ENCODE measurements at places on chromosomes 2 and 18. TPM values are rescaled to one million over a fixed set of nuclear protein-coding genes. Genes with fewer than 3 reads are reported as not detected.

GRCh38 chr2:173299764-173300163 is 54.9 kb upstream of the CDCA7 start:
- no peaks in the 10 kb centered on the region for H3K27me3 ChIP-seq
- no peak overlapping the region for H3K27ac ChIP-seq
- no peaks in the 10 kb centered on the region for H3K4me1 ChIP-seq

- H3K27me3 ChIP-seq, result no peaks in the 10 kb centered on the region
- no peak overlapping the region for H3K27ac ChIP-seq
- H3K4me1 ChIP-seq, result no peaks in the 10 kb centered on the region
- no peaks in the 10 kb centered on the region for H3K36me3 ChIP-seq
- no peak overlapping the region for H3K4me3 ChIP-seq
Observed at GRCh38 chr2:63654959-63655358, 66.2 kb downstream of the MDH1 start.

GRCh38 chr2:61737841-61738240 is 116.0 kb downstream of the FAM161A start:
- H3K4me3 ChIP-seq, result no peak overlapping the region
- no peak overlapping the region for H3K27ac ChIP-seq
- H3K27me3 ChIP-seq, result no peaks in the 10 kb centered on the region
- H3K36me3 ChIP-seq, result no peaks in the 10 kb centered on the region

- no peak overlapping the region for H3K27ac ChIP-seq
- no peaks in the 10 kb centered on the region for H3K27me3 ChIP-seq
- H3K4me3 ChIP-seq, result no peak overlapping the region
Observed at GRCh38 chr2:84781942-84782716, 98.8 kb downstream of the TRABD2A start.

GRCh38 chr2:141027221-141027620 is 1103.6 kb downstream of the LRP1B start:
- no peak for DNase-seq
- no peak overlapping the region for H3K27ac ChIP-seq
- H3K36me3 ChIP-seq, result no peaks in the 10 kb centered on the region
- H3K4me1 ChIP-seq, result no peaks in the 10 kb centered on the region

GRCh38 chr2:109594246-109594885 is 19.4 kb downstream of the SEPTIN10 start:
- H3K36me3 ChIP-seq, result no peaks in the 10 kb centered on the region
- H3K4me3 ChIP-seq, result no peak overlapping the region
- DNase-seq, result no peak
- no peaks in the 10 kb centered on the region for H3K4me1 ChIP-seq

- H3K27ac ChIP-seq, result no peak overlapping the region
- DNase-seq, result no peak
- no peaks in the 10 kb centered on the region for H3K36me3 ChIP-seq
Observed at GRCh38 chr2:149902081-149902480, 314.5 kb upstream of the MMADHC start.

DNA sequence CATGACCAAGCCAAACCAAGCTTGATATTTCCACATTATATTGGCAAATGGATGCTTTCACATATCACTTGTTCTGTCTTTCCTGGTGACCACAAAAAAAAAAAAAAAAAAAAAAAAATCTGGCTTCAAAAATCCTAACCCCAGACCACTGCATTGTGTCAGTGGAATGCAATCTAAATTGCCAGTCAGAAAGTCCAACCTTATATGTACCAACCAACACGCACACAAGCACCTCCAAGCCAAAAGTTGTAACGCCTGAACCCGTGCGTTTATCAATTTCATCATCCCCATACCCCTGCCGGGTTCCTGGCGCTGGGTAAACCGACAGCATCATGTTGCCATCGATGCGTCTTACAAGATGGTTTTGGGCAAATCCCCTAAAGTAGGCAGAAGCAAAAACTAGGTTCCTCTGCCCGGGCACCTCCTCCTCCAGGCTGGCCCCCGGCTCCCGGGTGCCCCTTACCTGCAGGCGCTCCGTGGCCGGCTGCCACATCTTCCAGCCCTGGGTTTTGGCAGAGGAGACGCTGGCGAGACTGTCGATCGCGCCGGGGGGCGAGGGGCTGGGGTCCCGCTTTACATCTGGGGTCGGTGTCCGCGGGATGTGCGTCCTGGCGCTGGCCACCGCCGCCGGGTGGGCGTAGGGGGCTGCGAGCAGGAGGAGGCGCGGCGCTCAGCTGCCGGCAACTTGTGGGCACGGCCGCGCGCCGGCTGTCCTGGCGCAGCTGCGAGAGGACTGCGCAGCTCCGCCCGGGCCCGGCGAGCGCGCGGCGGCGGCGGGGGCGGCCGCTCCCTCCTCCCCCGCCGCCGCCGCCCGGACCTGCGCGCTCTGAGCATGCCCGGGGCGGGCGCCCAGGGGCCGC is at the start of gene PID1:
PID1 (minus strand) TSS at position 737 of the 860 bp plus-strand sequence; CDS start at position 493, 244 bp downstream.
- no peak for DNase-seq
- 0 out of 2 replicates have a peak within 1 kb of the TSS, but pooled peaks have one; percentile 44 for H3K27ac ChIP-seq
- peaks cover 12% of the 10 kb centered on the region for H3K27me3 ChIP-seq
- H3K4me3 ChIP-seq, result peak within 1 kb of the TSS; percentile 67

- H3K27ac ChIP-seq, result no peak overlapping the region
- H3K36me3 ChIP-seq, result no peaks in the 10 kb centered on the region
- no peak overlapping the region for H3K4me3 ChIP-seq
- no peaks in the 10 kb centered on the region for H3K4me1 ChIP-seq
Observed at GRCh38 chr2:143347271-143347695, 218.1 kb downstream of the ARHGAP15 start.

GRCh38 chr2:24489465-24490180 is 1.4 kb upstream of the NCOA1 start:
- DNase-seq, result no peak
- H3K4me1 ChIP-seq, result peaks cover 28% of the 10 kb centered on the region
- no peaks in the 10 kb centered on the region for H3K27me3 ChIP-seq
- H3K36me3 ChIP-seq, result no peaks in the 10 kb centered on the region

APOB gene
- total RNA-seq, result 1.2 TPM

TBC1D8 gene
- total RNA-seq, result 139 TPM

IGFBP5 gene
- 1.9 TPM for total RNA-seq

CYP27A1 gene
- 7.7 TPM for total RNA-seq

STPG4 gene
- 0.36 TPM for total RNA-seq

NDUFB3 gene
- total RNA-seq, result 88.6 TPM

ZAP70 gene
- total RNA-seq, result 0.54 TPM

DLGAP1 gene
- 1.8 TPM for total RNA-seq
